HFFc6 (cell line): ENCODE measurements at places on chromosomes 5 and 9.
A peak's percentile ranks its signal among the peaks of the same experiment; 100 is the strongest.

GRCh38 chr5:131198625-131199024, 27.9 kb downstream of the LYRM7 start:
- DNase-seq: no peak

DNA sequence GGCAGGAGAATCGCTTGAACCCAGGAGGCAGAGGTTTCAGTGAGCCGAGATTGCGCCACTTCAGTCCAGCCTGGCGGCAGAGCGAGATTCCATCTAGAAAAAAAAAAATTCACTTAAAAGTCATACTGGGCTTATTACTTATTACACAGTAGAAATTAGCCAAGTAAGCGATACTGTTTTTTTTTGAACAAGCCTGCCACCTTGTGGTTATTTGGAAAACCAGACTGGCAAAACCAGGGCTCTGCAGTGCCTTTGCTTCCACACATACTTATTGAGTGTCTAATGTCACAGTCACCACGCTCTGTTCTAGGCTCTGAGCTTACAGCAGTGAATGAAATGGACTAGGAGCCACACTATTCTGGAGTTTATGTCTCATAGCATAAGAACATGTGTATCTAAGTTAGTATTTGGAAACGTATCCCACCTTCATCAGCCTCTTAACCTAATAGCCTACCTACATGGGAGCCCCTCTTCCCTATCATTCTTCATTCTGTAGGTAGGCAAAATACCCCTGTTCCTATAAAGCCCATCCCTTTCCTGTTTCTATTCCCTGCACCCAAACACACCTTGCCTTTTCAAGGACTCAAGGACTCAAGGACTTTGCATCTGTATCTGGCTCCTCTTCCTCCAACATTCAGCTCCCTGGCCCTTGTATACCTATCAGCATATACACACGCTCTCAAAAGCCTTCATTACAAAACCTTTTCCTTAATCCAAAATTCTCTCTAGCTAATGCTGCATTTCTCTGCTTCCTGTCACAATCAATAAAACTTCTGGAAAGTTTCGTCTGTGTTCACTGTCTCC, 13.9 kb upstream of the BASP1 start:
- DNase-seq: peak; percentile 76

GRCh38 chr5:120449501-120449900, 14.6 kb upstream of the PRR16 start:
- DNase-seq: peak; percentile 64

DNA sequence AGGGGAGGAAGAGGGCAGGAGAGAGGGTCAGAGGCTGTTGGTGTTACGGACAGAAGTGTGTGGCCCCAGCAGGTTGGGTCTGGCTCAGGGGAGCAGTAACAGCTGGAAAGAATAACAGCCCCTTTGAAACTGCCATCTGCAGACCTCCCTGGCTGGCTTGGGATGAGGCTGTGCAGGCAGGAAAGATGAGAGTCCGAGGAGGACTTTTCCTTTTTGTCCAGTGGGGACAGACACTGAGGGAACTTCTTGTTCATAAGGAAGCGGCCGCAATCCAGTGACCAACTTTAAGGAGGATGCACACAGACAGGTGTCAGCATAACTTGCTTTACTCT, 14.8 kb upstream of the PLEKHG4B start:
- DNase-seq: no peak

DNA sequence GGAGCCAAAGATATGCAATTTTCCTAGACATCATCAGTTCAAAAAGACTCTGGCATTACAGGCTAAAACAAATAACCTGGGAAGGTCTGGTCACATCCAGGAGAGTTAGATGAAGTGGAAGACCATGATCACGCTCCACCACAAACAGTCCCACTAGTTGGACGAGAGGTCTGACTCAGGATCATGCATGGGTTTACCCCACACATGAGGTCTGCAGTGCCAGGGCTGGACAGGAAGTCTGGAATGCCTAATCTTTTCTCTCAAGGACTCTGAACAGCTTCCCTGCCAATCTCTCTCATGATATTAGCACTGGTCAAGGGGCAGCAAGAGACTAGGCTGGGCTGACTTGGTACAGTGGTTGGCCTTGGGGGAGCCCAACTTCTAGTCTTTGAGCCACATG, 7.1 kb downstream of the PRUNE2 start:
- DNase-seq: no peak

DNA sequence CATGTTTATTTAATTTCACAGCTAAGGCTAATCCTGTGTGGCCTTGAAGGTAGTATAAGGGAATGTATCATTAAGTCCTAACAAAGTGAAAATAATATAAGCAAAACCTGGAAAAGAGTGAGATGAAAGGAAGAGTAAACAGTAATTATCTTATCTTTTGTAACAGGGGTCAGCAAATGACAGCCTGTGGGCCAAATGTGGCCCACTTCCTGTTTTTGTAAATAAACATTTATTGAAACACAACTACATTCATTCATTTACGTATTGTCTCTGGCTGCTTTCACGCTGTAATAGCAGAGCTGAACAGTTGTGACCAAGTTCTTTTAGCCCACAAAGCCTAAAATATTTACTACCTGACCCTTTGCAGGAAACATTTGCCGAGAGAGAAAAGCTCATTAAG, 78.4 kb upstream of the HTR4 start:
- no peak for DNase-seq

DNA sequence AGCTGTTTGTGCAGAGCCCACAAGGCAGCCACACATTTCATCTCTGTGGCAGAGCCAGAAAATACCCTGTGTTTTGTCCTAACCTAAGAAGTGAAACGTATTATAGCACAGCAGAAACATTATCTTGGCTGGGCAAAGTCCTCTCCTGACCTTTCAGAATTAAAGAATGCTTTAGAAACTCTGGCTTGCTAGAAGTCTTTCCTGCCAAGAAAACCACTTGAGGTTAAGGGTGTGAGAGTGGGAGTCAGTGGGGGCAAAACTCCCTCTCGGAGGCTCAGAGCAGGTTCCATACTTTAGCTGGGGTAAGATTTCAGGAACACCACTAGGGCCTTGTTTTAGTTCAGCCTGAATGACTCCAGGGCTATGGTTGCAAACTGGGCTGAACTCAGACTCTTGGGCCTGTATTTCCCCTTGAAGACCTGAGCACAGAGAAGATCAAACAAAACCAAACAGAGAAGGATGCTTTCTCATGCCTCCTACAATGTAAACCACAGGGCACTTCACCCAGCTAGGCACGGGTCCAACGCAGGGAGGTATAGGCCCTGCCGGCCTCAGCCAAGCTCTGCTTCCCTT, 48.0 kb downstream of the ZNF366 start:
- no peak for DNase-seq

GRCh38 chr5:148747536-148747906, 78.9 kb upstream of the ADRB2 start:
- DNase-seq: no peak

DNA sequence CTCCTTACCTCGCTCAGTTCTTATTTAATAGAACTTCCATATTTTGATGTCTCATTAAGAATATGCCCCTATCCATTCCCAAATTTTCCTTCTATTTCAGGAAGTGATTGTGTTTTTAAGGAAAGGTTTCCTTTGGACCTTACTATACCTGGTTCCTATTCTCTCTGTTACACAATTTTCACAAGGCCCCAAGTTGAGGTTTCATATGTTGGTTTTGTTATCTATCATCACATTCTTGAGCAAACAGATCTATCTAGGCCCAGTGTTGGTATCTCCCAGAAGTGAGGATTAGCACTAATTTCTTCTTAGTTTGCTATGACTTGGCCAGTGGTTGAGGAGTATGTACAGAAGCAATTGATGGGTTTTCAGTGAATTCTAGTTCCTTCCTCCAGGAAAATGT, 41.5 kb downstream of the ALG2 start:
- no peak for DNase-seq

DNA sequence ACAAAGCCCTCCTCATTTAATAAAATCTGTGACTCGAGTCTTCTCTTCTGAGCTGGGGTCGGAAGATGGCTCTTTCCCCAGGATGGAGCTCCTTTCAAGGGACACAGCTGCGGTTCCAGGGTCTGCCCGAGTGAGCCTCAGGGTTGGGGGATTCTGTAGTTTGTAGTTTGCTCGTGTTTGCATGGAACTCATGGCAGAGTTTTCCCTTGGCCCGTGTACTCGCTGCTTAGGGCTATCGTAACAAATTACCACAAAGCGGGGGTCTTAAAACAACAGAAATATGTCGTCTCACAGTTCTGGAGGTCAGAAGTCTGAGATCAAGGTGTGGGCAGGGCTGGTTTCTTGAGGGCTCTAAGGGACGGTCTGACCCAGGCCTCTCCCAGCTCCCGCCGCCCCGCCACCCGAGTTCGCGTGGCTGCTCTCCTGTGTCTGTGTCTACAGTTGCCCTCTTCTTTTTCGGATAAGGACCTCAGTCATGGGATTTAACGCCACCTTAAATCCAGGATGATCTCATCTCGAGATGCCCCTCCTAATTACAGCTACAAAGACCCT, 13.9 kb upstream of the LPCAT1 start:
- no peak for DNase-seq

- no peak for DNase-seq
Observed at GRCh38 chr9:110021891-110022290, 186.1 kb downstream of the C9orf152 start.

DNA sequence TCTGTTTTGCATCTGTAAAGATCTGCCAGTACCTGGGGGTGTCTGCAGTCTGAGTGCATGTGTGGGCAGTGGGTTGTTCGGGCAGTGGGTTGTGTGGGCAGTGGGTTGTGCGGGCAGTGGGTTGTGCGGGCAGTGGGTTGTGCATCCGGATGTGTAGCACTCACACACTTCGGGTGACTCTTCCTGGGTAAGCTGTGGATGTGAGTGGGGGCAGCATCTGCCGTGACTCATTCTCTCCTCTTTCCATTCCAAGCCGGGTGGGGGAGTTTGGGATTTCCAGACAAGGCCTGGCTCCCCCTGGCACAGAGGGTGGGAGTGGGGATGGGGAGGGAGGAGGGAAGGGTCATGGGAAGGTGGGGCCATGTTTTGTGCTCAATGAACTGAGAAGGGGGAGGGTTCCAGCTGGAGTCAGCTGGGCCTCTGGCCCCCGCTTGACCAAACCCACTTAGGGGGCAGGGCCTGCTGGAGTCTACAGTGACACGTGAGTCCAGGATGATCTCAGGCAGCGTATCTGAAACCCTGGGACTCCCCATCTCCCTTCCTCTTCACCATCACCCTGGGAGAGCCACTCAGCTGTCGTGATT, 8.3 kb downstream of the CRB2 start:
- no peak for DNase-seq

GRCh38 chr5:157168286-157168685, 2.2 kb upstream of the GARIN3 start:
- no peak for DNase-seq

DNA sequence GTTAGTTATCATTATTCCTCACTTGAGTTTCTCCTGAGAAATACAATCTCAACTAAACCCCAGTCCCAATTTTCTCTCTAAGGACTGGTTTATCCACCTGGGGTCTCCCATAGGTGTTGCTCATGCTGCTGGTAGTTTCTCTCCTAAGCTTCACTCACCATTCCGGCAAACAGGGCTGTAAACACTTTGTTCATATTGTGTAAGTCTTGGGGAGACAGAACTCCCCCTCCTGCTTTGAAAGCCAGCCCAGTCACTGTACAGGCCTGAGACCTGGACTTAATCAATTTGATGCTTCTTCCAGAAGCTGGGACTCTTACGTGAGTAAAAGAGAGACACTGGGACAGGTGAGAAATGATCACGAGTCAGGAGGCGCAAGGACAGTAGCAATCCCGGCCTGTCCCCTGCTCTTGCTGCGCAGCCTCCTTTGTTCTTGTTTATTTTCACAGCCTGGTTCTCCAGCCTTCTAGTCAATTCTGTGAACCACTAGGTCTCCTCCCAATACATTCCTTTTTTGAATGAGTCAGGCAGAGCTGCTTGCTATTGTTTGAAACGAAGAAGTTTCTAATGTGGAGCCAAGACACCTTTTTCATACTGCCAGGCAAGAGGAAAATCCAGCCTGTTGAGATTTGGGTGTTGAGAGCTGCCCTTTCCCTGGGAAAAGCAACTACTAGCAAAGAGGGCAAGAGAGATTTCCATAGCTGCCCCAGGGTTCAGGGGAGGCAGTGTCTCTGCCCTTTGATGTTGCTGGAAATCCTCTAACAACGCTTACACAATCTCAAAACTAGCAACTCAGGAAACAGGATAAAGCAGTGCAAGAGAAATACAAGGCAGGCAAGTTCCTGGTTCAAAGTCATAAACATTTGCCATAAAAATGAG, 9.2 kb upstream of the SHROOM1 start:
- DNase-seq: peak; percentile 67

- no peak for DNase-seq
Observed at GRCh38 chr9:84538879-84539278, 130.7 kb upstream of the NTRK2 start.

GRCh38 chr5:111735583-111736270, 21.3 kb downstream of the NREP start:
- DNase-seq: peak; percentile 85

- DNase-seq: no peak
Observed at GRCh38 chr5:153640293-153640692, 149.8 kb downstream of the GRIA1 start.

DNA sequence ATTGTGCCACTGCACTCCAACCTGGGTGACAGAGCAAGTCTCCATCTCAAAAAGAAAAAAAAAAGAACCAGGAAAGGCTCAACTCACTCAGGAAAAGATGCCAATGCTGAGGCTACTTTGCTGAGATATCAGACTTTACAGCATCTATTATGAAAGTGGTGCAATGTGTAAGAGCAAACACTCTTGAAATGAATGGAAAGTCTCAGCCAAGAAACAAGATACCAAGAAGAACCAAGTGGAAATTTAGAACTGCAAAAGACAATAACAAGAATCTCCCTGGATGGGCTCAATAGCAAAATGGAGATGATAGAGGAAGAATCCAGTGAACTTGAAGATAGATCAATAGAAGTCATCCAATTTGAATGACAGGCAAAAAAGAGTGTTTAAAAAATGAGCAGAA, 37.7 kb downstream of the TSPAN17 start:
- DNase-seq: no peak

- no peak for DNase-seq
Observed at GRCh38 chr5:9958914-9959313, 290.8 kb downstream of the ATPSCKMT start.

DNA sequence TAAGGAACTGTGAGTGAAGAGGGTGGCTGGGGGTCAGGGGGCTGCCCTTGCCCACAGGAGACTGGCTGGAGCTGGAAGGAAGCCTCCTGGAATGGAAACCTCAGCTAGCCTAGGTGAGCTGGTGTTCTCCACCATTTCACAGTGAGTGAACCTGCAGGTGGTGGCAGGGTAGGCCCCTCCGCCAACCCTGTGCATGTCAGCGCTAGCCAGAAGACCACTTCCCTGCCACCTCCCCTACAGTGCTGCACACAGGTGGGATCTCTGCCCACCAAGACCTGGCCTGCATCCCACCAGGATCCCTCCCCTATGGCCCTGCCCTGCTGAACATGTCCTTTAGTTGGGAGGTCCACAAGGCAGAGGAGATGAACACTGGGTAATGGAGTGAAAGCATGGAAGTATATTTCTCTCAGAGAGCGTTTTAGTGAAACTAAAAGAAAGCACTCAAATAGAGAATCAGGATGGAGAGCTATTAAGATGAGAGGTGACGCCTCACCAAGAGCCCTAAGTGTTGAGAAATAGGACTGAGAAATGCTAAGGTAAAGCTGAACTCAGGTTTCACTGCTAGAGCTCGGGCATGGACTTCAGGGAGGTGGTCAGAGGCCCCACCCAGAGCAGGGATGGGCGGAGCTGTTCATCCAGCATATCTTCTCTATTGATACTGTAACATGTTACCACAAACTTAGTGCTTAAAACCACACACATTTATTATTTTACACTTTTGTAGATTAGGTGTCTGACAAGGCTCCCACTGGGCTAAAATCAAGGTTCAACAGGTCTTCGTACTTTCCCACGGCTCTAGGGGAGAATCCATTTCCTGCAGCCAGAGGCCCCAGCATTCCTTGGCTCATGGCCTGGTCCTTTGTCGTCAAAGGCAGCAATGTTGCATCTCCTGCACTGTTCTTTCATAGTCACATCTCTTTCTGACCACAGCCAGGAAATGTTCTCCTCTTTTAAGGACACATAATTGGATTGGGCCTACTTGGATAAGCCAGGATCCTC, 83.2 kb downstream of the DIRAS2 start:
- no peak for DNase-seq
